Astrocyte of the spinal cord (primary cell): ENCODE measurements at places on chromosomes 3 and 15.

- DNase-seq = no peak
Measured at GRCh38 chr3:123089611-123090331, 22.9 kb downstream of the PDIA5 start.

GRCh38 chr15:39034816-39035215, 470.2 kb upstream of the RASGRP1 start:
- peak; percentile 14 for DNase-seq

DNA sequence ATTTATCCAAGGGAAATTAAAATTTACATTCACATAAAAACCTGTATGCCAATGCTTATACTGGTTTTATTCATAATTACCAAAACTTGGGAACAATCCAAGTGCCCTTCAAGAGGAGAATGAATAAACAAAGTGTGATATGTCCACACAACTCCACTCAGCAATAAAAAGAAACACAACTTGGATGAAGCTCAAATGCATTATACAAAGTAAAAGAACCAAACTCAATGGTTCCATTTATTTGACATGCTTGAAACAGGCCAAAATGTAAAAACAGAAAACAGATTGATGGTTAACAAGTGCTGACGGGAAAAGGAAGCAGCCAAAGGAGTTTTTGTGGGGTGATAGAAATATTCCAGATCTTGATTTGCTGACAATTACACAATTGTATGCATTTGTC, 23.5 kb downstream of the OCA2 start:
- DNase-seq = no peak

DNA sequence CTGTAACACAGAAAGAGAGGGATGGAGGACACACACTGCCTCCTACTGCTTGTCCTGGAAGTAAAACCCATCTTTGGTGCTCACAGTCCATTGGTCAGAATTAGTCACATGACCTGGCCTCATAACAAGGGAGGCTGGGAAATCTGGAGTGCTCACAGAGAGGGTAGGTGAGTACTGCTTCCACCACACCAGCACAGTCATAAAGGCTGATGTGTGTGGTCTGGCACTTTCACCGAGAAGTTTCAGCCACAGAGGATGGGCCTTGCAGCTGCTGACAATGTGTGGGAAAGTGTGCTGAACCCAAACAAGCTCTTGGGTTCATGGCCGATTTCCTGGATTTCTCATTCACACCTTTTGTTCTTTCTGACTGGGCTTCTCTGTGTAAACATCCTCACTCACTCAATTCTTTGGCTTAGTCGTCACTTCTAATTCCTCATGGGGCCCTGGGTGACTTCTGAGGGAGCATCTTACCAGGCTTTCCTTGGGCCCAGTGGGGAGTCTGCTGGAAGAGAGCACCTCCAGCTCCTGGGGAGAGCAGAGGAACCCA, 100.7 kb downstream of the ASB7 start:
- peak; percentile 91 for DNase-seq

GRCh38 chr15:64288999-64289398, 67.0 kb downstream of the CSNK1G1 start:
- DNase-seq = no peak

GRCh38 chr3:172538368-172539151, 15.3 kb upstream of the TNFSF10 start:
- no peak for DNase-seq

DNA sequence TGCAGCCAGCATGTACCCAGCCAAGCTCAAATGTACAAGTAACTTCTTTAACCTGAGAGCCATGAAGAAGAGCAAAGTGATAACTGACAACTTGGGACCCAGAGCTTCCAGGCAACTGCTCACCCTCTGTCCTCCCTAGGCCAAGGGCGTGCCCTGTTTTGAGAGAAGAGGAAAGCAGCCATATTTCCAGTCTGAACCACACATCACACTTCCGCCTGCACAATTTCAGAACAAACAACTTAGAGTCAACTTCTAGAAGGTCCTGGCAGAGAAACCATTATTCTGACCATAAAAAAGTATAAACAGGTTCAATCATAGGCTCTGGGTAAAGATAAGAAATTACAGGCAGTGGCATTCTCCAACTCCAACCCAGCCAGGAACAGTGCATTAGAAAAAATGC, 50.1 kb downstream of the ITGB5 start:
- DNase-seq = no peak

GRCh38 chr3:122608916-122609315, 31.5 kb downstream of the PARP15 start:
- DNase-seq = no peak

DNA sequence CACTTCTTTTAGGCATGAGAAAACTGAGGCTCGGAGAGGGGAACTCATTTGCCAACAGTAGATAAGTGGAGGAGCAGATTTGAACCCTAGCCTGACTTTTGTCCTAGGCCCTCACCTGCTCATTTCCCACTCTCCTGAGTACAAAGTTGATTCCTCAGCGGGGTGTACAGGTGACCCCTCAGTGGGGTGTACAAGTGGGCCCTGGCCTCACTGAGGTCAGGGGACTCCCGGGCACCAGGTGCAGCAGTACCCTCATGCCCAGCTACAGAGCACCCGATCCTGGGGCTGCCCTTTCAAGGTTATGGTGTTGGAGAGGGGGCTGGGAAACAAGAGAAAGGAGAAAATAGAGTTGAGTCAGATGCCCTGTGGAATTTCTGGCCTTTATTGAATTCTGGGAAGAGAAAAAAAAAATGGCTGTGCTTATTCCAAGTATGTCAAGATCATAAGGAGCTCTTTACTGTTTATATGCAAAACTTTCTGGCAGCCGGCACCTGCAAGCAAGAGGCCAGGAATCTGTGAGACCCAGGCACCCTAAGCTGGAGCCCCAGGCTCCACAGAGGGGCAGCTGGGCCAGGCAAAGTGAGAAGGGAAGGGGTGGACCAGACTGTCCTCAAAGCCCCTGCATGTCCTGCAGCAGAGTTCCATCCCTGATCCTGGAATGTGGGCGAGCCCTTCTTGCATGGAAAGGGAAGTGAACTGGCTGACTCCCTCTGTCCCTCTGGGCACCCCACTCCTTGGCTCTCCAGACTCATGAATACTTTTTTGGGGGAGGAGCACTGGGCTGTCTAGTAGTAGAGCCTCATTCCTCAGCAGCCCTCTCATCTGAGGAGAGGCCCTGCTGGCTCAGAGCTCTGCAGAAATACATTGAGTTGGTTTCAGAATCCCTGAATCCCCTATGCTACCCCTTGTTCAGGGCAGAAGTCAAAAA, 43.1 kb downstream of the AMOTL2 start:
- DNase-seq = peak; percentile 56

GRCh38 chr3:167054926-167055325, 325.2 kb downstream of the ZBBX start:
- no peak for DNase-seq

GRCh38 chr3:129398803-129399144, 29.7 kb downstream of the EFCAB12 start:
- peak; percentile 22 for DNase-seq

GRCh38 chr3:154584041-154584440, 154.1 kb upstream of the GPR149 start:
- DNase-seq = no peak

GRCh38 chr3:44106756-44107155, 134.9 kb upstream of the TOPAZ1 start:
- DNase-seq = no peak

DNA sequence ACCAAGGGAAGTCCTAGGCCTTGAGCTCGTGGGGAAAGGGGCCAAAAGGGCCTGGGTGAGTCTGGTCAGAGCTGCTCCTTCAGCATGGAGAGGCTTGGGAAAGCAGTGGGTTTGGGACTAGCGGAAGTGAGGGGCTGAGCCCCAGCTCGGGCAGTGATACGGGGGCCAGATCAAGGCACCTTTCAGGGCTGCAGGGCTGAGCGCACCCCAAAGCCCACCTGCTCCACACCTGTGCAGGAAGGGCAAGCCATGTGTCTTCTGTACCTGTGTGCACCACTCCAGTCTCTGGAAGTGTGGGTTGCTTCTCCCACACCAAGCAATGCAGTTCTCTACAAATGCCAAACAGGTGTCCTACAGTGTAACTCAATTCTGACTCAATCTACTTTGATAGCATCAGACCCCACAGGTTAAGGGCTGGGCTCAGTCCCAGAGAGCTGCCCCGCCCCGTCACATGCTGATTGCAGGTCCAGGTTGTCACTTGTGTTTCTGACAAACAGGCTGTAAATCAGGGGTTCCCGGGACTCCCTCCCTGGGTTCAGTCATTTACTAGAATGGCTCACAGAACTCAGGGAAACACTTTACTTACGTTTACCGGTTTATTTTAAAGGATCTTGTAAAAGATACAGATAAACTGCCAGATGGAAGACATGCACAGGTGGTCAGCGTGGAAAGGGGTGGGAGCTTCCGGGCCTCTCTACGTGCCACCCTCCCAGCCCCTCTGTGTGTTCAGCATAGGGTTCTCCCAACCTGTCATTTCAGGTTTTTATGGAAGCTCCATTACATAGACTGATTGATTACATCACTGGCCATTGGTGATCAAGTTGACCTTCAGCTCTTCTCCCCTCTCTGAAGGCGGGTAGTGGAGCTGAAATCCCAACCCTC, 28.8 kb upstream of the KLF13 start:
- DNase-seq = no peak

GRCh38 chr15:66148187-66148586, 105.4 kb downstream of the MEGF11 start:
- no peak for DNase-seq

GRCh38 chr15:43168192-43169107, 16.8 kb upstream of the CCNDBP1 start:
- DNase-seq = peak; percentile 87

- no peak for DNase-seq
Measured at GRCh38 chr3:114527036-114527644, 233.3 kb downstream of the TIGIT start.

GRCh38 chr15:79562403-79562815, 130.3 kb downstream of the MINAR1 start:
- no peak for DNase-seq

GRCh38 chr3:108552267-108553159, 36.7 kb downstream of the CIP2A start:
- DNase-seq = peak; percentile 63

DNA sequence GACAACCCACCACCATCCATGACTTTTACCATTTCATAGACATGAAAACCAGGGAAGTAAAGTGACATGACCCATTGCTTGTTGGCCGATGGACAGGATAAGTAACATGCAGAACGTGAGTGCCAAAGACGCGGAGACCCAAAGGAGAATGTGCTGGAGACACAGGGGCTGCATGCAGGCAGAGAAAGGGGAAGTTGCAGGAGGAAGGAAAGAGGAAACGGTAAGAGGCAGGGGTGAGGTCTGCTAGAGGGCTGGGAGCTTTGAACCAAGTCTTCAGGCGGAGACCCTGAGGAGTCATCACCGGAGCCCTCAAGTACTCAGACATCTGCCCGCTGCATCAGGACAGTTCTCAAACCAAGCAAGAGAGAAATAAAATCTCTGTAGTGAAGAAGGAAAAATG, 34.9 kb downstream of the MAGEF1 start:
- DNase-seq = no peak

- peak; percentile 48 for DNase-seq
Measured at GRCh38 chr3:194561306-194561974, 71.8 kb downstream of the TMEM44 start.

DNA sequence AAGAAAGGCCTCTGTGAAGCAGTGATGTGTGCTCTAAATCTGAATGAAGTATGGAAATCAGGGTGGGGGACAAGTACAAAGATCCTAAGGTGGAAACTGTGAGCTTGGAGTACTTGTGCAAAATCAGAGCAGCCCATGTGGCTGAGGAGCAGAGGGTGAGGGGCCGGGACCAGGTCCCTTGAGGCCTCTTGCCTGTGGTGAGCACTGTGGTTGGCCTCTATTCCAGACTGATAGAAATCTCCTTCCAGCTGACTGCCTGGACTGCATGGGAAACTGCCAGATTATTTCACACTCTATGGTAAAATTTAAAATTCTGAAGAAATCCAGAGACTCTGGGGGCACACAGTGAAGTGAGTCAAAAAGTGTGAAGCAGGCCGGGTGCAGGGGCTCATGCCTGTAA, 81.4 kb downstream of the TM4SF4 start:
- peak; percentile 73 for DNase-seq

GRCh38 chr3:187498211-187498724, 130.1 kb downstream of the RTP4 start:
- no peak for DNase-seq

GRCh38 chr3:119322021-119322834, 28.0 kb downstream of the ARHGAP31 start:
- peak; percentile 52 for DNase-seq

- no peak for DNase-seq
Measured at GRCh38 chr3:112807685-112808084, 39.0 kb downstream of the CD200R1L start.

DNA sequence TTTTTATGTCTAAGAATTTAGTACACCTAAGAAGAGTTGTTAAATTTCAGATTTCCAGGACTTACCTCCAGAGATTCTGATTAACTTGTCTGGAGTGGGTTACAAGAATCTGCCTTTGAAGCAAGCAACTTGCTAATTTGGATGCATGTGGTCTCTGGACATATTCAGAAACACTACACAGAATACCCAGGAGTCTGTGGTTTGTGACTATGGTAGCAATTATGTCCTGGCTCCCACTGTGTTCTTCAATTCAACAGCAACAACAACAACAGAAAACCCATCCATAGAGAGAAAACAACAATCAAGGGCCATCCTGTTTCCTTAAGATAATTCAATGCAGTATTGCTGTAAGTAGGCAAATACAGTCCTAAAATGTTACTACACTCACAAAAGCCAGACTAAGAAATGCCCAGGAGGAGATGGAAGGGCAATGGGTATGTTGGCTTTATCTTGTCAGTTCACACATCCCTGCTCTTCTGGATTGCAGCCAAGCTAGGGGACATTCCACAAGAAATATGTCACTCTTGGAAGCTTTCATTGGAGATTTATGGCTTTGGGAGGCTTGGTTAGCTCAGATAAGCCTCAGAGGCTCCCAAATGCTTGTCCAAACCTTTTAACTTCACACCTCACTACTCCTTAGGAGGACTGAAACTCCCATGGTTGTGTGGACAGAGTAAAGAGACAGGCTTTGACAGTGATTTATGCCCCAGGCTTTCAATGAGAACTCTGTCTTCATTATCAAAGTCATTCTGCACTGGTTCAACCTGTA, 99.4 kb upstream of the MRPL3 start:
- no peak for DNase-seq

GRCh38 chr3:46393554-46394434, 13.1 kb downstream of the CCR5AS start:
- no peak for DNase-seq

GRCh38 chr3:190120269-190121060, at the start of gene P3H2:
TSS of gene P3H2 (minus strand) at chr3:190120897. CDS start at chr3:190120731, 166 bp downstream.
- DNase-seq = peak; percentile 95

DNA sequence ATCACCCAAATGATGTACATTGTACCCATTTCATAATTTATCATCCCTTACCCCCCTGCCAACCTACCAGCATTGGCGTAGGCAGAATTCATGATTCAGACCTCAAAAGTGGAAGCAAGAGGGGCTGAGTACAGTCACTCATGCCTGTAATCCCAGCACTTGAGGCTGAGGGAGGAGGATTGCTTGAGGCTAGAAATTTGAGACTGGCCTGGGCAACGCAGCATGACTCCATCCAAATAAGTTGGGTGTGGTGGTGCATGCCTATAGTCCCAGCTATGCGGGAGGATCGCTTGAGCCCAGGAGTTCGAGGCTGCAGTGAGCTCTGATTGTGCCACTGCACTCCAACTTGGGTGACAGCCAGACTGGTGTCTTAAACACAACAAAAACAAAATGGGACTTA, 10.4 kb downstream of the TTC14 start:
- no peak for DNase-seq

GRCh38 chr15:41969851-41970431, 2.4 kb downstream of the EHD4 start:
- DNase-seq = no peak
